ENCODE measurements at places on chromosomes 13 and 19.

- no peak for DNase-seq
These were observed 171.8 kb upstream of the UBL3 start for GRCh38 chr13:30022256-30022655.

- DNase-seq, result no peak
These were observed 327.9 kb downstream of the GPC6 start for GRCh38 chr13:93554514-93554913.

DNA sequence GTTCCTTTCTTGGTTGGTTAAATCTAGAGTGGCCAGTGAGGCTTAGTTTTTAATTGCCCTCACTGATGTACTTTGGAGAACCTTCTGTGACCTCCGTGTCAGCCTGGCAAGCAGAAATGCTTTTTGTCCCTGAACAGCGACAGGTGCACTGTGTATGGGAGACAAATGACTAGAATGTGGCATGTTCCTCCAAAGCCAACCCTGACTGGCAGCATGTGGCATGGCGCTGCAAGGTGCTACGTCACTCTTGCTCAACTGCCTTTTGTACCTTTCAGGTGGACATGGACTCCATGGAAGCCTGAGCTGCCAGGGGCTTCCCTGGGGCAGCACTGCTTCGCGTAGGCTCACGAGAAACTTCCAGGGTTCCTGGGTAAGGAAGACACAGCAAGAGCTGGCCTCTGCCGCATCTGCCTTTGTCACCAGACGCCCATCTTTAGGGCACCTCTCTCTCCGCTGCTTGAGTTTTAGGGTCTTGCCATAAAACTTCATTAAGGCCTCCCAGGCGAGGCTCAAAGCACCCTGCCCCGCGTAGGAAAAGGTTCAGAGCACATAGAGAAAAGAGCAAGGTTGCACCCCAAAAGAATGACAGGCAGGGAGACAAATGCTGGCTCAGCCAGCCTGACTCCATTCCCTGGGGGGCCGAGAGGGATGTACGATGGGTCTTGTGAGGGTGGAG, 167.1 kb upstream of the SOX1 start:
- no peak for DNase-seq

DNA sequence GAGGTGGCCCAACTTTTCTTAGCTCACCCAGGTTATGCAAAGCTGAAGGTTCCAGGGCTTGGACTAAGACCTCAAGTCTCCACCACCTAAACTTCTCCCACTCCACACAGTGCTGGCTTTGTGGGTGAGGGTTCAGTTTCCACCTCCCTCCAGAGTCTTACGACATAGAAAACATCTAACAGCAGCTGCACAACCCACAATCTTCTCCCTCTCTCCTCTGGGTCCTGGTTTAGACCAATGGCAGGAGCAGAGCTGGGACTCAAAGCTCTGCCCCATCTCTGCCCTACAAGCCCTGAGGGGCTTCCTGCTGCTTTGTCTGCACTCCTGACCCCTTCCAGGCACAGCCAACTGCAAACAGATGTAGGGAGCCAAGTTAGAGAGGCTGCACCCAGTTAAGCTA, 16.0 kb downstream of the IRGC start:
- DNase-seq, result no peak

GRCh38 chr13:57784633-57785032, 153.1 kb downstream of the PCDH17 start:
- no peak for DNase-seq

DNA sequence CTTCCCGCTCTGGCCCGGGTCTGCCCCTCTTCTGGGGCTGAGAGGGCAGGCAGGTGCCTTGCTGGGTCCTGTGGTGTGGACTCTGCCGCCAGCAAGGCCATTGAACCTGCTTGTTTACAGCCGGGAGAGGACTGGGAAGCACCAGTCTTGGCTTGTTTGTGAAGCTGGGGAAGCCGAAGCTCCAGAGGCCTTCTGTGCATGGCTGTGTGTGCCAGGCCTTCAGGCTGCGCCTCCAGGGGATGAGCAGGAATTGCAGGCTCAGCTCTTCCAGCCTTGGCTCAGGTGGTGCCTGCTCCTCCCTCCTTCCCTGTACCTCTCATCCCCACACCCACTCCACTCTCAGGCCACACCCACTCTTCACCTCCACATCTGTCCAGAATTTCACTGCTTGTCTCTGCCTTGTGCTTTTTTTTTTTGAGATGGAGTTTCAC, 17.5 kb downstream of the NDUFB7 start:
- DNase-seq, result no peak

DNA sequence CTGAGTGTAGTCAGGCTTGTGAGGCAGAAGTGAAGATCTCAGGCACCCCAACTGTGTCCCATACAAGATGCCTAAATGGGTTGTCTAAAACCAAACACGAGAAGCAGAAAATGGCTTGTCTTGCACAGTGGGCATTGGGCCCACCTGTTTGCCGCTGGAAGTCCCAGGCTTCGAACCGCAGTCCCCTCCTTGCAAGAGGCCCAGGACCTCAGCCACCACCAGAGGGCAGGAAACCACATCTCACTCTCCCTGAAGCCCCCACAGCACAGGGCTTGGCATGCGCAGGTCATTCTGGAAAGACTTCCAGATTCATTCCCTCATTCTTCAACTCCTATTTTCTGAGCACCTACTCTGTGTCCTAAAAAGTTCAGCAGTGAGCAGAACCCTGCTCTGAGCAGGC, 973.7 kb downstream of the UQCRFS1 start:
- DNase-seq, result no peak

- DNase-seq, result peak; percentile 59
These were observed 565 bp upstream of the ZFP30 start for GRCh38 chr19:37655689-37656371.

DNA sequence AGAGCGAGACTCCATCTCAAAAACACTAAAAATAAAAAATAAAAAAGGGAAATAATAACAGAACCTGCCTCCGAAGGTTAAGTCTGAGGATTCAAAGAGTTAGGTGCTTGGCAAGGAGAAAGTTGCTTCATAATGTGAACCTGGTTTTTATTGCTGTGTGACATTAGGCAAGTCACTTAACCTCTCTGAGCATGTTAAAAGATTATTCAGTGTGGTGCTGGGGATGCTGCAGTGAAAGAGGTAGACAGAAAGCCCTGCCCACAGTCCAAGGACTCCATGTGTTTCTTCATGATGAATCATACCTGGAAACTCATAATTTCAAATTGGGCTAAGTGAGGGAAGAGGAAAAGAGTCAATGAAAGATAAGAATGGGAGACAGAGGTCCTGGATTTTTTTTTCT, 2.4 kb downstream of the IL27RA start:
- DNase-seq, result no peak

DNA sequence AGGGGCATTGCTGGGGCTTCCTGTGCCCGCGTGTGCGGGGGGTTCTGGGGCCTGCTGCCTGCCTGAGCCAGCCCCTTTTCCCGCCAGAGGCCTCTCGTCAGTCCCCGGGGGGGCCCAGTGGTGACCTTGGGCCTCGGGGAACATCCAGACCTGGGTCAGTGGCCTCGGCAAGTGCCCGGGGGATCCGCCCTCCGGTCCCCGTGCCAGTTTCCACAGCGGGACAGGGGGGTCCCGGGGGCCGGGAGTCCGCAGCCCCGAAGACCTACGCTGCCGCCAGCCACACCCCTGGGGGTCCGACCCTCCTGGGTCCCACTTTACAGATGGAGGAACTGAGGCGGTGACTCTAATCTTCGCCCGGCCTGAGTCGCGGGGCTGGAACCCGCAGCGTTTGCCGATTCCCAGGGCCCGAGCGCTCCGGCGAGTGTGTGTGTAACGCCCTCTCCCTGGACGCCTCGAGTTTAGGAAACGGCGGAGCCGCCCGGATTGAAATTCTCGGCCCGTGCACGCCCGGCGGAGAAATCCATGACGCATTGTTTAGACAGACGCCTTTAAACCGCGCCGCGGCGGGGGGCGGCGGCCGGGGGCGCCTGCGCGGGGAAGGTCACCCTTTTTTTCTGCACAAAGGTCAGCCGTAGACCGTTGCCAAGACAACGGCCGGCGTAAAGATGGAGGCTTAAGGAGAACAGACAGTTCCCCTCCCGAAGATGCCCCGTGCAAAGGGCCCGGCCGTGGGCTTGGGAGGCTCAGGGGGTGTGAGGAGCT, 39.3 kb downstream of the EFNA2 start:
- no peak for DNase-seq

DNA sequence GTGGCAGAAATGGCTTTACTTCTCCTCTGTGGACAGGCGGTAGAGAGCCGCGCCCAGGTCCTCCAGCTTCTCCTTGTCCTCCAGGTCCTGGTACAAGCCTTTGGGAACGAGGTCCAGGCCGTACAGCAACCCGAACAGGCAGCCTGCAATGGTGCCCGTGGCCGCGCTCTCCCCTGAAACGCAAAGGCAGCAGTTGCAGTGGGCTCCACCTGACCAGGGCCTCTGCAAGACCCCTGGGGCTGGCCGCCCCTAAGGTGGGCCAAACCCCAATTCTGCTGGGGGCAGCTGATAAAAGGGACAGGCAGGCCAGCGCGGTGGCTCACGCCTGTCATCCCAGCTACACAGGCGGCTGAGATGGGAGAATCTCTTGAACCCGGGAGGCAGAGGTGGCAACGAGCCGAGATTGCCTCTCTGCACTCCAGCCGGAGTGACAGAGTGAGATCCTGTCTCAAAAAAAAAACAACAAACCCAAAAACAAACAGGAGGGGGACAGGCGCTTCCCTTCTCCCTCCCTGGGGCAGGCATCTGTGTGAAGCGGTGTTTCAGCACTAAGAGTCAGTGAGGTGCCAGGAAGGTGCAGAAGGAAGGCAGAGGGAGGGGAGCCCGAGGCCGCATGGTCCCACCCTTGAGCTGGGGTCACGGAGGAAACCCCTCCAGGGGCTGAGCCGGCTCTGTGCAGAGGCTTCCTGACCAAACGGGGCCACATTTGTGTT, 30.3 kb downstream of the ADPRHL1 start:
- DNase-seq, result no peak

GRCh38 chr19:18500799-18501198, 21.1 kb downstream of the ELL start:
- no peak for DNase-seq

DNA sequence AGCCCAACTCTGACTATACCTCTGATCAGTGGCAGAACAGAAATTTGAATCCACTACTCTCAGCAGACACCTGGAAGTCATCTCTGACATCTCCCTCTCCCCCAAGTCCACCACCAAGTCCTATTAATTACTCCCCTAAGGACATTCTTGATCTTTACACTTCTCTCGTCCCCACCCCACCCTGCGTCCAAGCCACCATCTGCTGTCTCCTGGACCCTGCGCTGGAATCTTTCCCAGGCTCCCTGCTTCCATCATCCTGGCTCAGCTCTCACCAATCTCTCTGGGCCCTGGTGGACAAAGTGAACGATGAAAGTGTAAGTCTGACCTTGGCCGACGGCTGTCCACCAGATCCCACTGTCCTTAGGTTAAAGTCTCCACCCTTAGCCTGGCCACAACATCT, 145.6 kb upstream of the GJB6 start:
- no peak for DNase-seq

All from NCI-H1048 (cell line).